CD8-positive, alpha-beta memory T cell (primary cell): ENCODE measurements at places on chromosomes 1 and 21. TPM values are rescaled to one million over a fixed set of nuclear protein-coding genes. Genes with fewer than 3 reads are reported as not detected.
A peak's percentile ranks its signal among the peaks of the same experiment; 100 is the strongest.

- H3K27me3 ChIP-seq: no peaks in the 10 kb centered on the region
- no peak overlapping the region for H3K27ac ChIP-seq
- no peaks in the 10 kb centered on the region for H3K4me1 ChIP-seq
- no peak for DNase-seq
Measured at GRCh38 chr1:203930342-203930741, 68.9 kb downstream of the SNRPE start.

Gene OR2M3
- polyA plus RNA-seq: not detected

DNA sequence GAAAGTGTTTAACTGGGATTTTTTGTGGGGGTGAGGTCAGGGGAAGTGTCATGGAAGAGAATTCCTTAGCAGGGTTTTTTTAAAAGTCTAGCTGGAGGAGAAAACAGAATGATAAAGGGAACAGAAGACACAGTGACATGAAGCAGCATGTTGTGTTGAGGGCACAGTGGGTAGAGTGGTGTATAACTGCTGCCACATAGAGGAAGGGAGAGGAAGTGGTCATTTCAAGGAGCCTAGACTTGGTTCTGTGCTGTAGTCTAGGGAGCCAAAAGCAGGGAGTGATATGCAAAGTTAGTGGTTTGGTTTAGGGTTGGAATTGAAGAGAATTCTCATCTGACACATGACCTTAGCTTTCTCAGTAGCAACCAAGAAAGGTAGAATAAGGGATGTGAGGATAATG lies 10.2 kb downstream of the EEIG2 start:
- no peak overlapping the region for H3K4me3 ChIP-seq
- no peaks in the 10 kb centered on the region for H3K36me3 ChIP-seq
- no peaks in the 10 kb centered on the region for H3K27me3 ChIP-seq
- no peaks in the 10 kb centered on the region for H3K4me1 ChIP-seq

Gene PLOD1
- polyA plus RNA-seq: 9.4 TPM

- DNase-seq: no peak
- H3K4me1 ChIP-seq: peaks cover 6% of the 10 kb centered on the region
- no peak overlapping the region for H3K27ac ChIP-seq
- no peak overlapping the region for H3K4me3 ChIP-seq
Measured at GRCh38 chr1:12113433-12114339, 50.6 kb downstream of the TNFRSF8 start.

- no peaks in the 10 kb centered on the region for H3K36me3 ChIP-seq
- H3K27me3 ChIP-seq: no peaks in the 10 kb centered on the region
- H3K27ac ChIP-seq: no peak overlapping the region
- H3K4me3 ChIP-seq: no peak overlapping the region
Measured at GRCh38 chr1:104648269-104648691, 898.6 kb downstream of the AMY1C start.

- DNase-seq: no peak
- H3K36me3 ChIP-seq: no peaks in the 10 kb centered on the region
- H3K27ac ChIP-seq: no peak overlapping the region
Measured at GRCh38 chr1:32889731-32890278, 3.5 kb downstream of the HPCA start.

- H3K27ac ChIP-seq: no peak within 1 kb of the TSS
- no peaks in the 10 kb centered on the region for H3K27me3 ChIP-seq
- no peaks in the 10 kb centered on the region for H3K36me3 ChIP-seq
- peak within 1 kb of the TSS; percentile 25 for H3K4me3 ChIP-seq
- peak; percentile 40 for DNase-seq
Measured at GRCh38 chr1:155320661-155321617, at the start of gene RUSC1. RUSC1 (plus strand) TSS chr1:155320894; CDS start chr1:155321774, 880 bp downstream.

GRCh38 chr1:21585037-21585436 lies 75.8 kb downstream of the ALPL start:
- no peak overlapping the region for H3K27ac ChIP-seq
- H3K4me1 ChIP-seq: no peaks in the 10 kb centered on the region
- no peak for DNase-seq
- no peak overlapping the region for H3K4me3 ChIP-seq
- H3K27me3 ChIP-seq: no peaks in the 10 kb centered on the region

Gene HSPG2
- polyA plus RNA-seq: not detected

GRCh38 chr1:85411567-85412305 lies 53.2 kb downstream of the DDAH1 start:
- H3K4me1 ChIP-seq: no peaks in the 10 kb centered on the region
- no peaks in the 10 kb centered on the region for H3K36me3 ChIP-seq
- no peak overlapping the region for H3K27ac ChIP-seq
- DNase-seq: no peak
- no peak overlapping the region for H3K4me3 ChIP-seq

Gene FMO3
- not detected for polyA plus RNA-seq

DNA sequence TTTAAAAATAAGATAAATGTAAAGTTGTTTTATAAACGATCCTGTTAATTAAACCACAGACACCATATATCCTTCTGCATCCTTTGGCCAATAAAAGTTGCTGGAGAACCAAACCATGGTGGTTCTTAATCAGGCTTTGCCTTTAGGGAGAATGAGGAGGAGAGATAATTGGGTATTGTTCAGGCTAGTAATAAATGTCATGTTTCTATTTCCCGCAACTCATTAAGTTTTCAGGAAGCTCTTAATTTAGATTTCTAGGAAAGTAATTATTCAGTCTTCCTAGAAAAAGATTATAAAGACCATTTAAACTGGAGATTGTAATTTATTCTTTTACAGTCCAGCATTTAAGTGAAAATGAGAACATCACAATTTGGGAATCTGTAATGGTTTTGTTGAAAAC lies 34.5 kb downstream of the RAB4A start:
- H3K4me1 ChIP-seq: no peaks in the 10 kb centered on the region
- no peaks in the 10 kb centered on the region for H3K27me3 ChIP-seq
- H3K4me3 ChIP-seq: no peak overlapping the region
